ENCODE measurements at places on chromosomes 2 and 18.

DNA sequence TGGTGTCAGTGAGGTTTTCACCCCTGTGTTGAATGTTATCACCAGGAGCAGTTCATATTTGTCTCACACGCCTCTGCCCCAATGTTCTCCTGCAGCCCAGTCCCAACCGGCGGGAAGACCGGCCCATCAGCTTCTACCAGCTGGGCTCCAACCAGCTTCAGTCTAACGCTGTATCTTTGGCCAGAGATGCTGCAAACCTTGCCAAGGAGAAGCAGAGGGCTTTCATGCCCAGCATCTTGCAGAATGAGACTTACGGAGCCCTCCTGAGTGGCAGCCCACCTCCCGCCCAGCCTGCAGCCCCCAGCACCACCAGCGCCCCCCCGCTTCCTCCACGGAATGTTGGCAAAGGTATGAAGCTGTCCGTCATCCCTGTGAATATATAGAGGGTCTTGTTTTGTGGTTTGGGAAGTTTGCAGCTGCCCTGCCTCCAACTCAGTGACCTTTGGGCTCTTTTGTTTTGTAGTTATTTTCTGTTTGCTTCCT lies 35.1 kb downstream of the ITGB1BP1 start:
- DNase-seq: no peak

- no peak for DNase-seq
Observed at GRCh38 chr2:1705557-1706076, 38.7 kb downstream of the PXDN start.

GRCh38 chr2:8511868-8512612 lies 169.8 kb upstream of the ID2 start:
- no peak for DNase-seq

DNA sequence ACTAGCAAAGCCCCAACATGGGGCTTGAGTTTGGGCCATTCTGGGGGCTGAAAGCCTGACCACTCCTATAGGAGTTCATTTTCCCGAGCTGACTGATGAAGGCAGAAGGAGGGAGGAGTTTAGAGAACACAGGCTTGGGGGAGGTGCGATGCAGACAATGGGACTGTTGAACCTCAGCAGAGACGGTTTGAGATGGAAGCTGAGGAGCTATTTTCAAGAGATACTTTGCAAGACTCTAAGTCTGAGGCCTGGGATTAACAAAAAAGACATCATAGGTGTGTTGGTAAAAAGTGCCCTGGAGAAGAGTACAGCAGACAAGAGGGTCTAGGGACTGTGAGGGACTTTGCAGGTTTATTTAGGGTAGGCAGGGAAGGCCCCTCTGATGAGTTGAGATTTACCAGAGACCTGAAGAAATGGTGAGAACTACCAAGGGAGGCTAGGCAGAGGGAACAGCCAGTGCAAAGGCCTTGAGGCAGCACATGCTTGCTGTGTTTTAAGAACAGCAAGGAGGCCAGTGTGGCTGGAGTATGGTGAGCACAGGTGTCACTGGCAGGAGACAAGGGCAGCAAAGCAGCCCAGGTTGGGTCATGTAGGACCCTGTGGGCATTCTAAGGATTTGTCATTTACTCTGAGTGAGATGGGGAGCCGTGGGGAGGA lies 31.6 kb downstream of the PCBP1 start:
- DNase-seq: peak; percentile 15

GRCh38 chr2:226117510-226118065 lies 682.0 kb downstream of the IRS1 start:
- no peak for DNase-seq

GRCh38 chr2:54808661-54809060 lies 85.2 kb downstream of the EML6 start:
- no peak for DNase-seq

DNA sequence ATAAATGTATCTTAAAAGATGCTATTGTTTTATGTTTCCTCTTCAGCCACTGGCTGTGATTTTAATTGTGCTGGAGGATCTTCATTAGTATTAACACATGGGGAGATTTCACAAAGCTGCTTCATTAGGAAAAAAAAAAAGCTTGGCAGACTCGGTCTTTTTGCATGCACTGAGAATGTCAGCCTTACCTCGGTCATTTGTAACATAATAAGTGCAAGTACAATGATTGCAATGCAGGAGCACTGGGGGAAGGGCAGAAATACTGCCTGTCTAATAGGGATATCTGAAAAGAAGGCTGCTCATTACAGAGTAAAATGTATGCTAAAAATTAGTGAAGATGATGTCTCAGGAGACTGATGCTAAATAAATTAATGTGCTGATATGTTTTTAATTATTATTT lies 1.3 kb upstream of the BAZ2B start:
- peak; percentile 67 for DNase-seq

GRCh38 chr2:70214953-70215549 lies 24.2 kb upstream of the C2orf42 start:
- DNase-seq: no peak

GRCh38 chr2:78309460-78309859 lies 716.0 kb upstream of the REG3G start:
- DNase-seq: no peak

DNA sequence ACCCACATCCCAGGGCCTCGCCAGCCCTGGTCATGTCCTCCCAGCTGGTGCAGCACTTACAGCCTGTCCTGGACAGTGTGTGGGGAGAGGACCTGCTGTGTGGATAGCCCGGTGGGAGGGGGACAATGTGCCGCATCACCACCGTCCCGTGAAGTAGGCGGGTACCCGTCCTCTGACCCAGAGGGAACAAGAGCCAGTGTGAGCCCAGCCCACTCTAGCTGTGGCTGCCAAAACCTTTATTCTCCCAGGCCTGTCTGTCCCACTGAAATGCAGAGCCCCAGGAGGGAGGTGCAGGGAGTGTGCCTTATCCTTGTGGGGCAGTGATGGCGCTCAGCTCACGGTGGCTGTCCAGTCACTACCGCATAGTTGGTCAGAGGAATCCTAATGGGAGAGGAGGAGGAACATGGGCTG lies 1.7 kb downstream of the TRAF3IP1 start:
- DNase-seq: no peak

- no peak for DNase-seq
Observed at GRCh38 chr2:88832992-88833389, 141.5 kb downstream of the RPIA start.

- DNase-seq: no peak
Observed at GRCh38 chr2:130851624-130852382, 15.1 kb downstream of the ARHGEF4 start.

GRCh38 chr2:140307532-140307931 lies 1527.3 kb upstream of the NXPH2 start:
- DNase-seq: no peak

DNA sequence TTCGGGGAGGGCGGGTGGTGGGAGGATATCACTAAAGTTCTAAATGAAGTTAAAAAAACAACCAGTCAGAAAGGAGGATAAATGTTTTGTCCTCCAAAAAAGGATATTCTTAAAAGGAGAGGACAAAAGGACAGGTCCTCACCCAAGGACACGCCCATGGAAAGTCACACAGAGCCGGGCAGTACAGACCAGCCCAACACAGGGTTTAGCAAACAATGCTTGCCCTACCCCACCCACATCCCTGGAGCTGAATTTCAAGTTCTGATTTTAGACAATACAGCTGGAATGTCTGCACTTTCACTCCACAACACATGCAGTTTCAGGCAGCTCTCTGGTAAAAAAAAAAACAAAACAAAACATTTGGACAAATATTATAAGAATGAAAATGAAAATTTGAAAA lies 67.9 kb downstream of the SLC9A4 start:
- DNase-seq: no peak

DNA sequence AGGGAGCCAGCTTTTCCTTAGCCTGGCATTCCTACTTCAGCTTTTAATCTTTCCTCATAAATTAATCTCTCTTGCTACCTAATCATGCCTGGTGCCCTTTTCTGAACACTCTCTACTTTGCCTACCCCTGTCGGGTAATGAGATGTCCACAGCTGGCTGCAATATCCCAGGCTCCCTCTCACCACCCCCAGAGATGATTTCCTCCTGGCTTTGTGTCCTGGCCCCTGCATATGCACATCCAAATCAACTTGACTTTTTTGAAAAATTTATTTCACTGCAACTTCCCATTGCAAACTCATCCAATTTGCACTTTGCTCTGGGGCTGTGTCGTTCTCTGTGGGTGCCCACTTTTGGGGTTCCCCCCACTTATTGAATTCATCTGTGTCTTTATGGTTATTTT lies 218.1 kb upstream of the SKOR2 start:
- no peak for DNase-seq

GRCh38 chr2:234768608-234769196 lies 183.1 kb upstream of the SH3BP4 start:
- no peak for DNase-seq

DNA sequence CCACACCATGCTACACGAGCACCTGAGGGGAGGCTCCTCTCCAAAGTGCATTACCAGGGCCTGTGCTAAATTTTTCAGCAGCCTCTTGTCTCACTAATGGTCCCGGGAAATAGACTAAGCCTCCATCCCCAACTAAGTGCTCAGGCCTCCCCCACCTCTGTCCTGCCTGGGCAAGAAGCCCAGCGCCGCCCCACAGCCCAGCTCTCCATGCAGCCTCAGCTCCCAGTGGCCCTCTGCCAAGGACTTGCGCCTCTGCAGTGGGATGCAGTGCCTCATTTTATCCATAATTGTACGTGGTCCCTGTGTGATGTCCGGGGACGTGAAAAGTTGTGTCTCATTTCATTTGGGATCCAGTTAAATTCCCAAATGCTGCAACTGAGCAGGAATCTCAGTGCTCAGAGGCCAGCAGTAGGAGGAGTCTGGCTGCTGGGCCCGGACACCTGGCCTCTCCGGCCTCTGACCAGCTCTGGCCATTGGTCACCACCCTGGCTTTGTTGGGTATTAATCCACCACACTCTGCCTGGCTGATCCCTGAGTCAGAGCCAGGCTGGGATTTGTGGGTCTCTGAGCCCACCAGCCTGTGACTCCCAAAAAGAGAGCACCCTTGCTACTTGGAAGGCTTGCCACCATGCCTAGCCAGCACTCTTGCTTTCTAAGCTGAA lies 11.4 kb upstream of the STEAP3 start:
- DNase-seq: no peak

GRCh38 chr2:151780938-151781337 lies 46.7 kb upstream of the NEB start:
- DNase-seq: no peak

GRCh38 chr2:128319631-128320191 lies 1.0 kb upstream of the HS6ST1 start:
- no peak for DNase-seq

DNA sequence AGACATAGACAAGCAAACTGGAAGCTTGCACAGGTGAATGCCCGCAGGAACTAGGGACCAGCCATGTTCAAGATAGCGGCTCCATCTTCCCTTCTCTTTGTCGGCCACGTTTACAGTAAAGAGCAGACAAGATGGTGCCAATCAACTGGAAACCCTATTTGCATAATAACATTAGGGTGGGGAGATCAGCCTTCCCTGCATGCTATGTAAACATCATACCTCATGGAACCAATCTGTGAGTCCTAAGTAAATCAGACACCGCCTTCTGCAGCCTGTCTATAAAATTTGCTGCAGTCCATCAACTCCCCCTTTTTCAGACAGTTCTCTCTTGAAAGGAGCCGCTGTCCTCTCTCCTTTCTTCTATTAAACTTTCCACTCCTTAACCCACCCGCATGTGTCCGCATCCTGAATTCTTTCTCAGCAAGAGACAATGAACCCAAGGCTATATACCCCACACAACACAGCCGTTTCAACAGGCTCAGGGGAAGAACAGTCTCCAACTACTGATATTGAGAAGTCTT lies 384.4 kb downstream of the EIPR1 start:
- DNase-seq: no peak

GRCh38 chr2:64214281-64215115 lies 70.3 kb upstream of the PELI1 start:
- peak; percentile 58 for DNase-seq

DNA sequence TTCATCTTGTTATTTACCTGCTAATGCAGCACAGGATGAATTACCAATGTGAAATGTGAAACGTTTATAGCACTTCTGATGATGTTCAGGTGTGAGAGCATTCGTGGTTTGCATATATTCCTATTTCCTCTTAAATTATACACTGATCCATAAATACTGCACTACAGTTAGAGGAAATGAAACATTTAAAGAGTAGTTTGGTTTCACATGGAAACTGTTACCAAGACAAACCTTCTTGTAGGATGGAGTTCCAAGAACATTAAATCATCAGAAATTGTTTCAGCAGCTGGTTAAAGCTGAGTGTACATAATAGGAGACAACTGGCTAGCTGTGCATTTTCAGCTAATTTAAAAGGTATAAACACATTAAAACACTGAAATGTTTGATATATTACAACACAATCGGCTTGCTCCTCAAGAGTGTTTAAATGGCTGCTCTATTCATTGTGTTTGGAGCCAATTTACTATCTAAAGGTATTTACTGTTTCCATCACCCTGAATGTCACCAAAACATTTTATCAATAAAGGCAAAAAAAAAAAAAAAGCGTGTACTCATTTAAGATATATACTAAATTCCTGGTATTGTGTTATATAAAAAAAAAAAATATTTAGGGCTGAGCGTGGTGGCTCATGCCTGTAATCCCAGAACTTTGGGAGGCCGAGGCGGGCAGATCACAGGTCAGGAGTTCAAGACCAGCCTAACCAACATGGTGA lies 100.6 kb downstream of the DYM start:
- DNase-seq: peak; percentile 40

GRCh38 chr2:98730707-98731040 lies 258 bp downstream of the MGAT4A start:
- DNase-seq: no peak

- no peak for DNase-seq
Observed at GRCh38 chr18:49944663-49945062, 131.3 kb upstream of the ACAA2 start.

GRCh38 chr2:25441353-25441752 lies 99.6 kb upstream of the DNMT3A start:
- DNase-seq: no peak

DNA sequence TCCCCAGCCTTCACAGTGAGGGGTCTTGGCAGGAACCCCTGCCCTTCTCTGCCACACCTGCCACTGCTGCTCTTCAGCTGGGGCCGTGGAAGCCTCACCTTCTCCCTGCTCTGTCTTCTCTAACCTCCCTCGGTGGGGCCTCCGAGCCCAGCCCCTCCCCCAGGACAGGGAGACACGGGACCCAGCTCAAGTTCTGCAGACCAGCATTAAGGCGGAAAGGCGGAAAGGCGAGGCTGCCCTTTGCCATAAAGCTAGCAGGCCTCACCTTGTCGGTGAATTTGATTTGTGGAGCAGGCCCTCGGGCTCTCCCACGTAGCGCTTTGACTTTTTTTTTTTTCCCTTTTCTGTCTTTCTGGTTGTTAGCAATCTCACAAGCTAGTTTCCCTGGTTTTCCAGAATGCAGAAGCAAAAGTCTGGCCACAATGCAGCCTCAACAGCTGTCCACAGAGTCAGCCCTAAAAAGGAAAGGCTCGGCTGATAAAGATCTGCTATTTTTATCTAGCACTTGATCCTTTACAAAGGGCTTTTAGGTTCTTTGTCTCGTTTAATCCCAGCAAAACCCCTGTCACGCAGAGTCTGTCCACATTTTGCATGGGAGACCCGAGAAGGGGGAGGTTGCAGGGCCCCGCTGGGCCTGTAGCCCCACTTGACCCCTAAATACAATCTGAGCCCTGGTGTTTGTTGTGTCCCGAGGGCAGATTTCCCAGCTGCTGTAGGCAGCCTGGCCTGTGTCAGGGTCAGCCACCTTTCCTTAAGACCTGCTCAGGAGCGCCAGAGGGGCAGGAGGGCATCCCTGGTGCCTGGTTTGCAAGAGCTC lies 6.0 kb downstream of the ITM2C start:
- peak; percentile 11 for DNase-seq

GRCh38 chr2:236557306-236558030 lies 12.2 kb upstream of the ACKR3 start:
- no peak for DNase-seq

All from DMS153 (cell line).